ENCODE measurements at places on chromosomes 5 and 9. TPM values are rescaled to one million over a fixed set of nuclear protein-coding genes. Genes with fewer than 3 reads are reported as not detected.

DNA sequence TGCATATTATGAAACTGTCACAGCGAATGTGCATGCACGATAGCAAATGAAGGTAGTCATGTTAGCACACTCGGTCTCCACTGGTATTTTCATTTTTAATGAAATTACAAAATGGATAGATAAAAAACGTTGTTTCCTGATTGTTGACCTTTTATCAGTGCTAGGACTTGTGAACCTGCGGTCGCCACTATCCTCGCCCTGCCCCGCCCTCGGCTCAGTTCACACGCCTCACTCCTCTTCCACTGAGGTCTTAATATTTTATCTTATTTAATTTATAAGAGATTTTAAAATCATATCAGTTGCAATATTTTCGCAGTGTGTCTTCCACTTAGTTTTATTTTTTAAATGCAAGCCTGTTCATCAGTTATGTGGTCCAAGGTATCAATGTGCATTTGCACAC, 382.6 kb upstream of the IRX4 start:
- H3K36me3 ChIP-seq: no peaks in the 10 kb centered on the region
- DNase-seq: no peak
- no peak overlapping the region for H3K27ac ChIP-seq

GRCh38 chr9:114181607-114182409, 26.5 kb downstream of the COL27A1 start:
- H3K27me3 ChIP-seq: no peaks in the 10 kb centered on the region
- no peak overlapping the region for H3K4me3 ChIP-seq
- no peak for DNase-seq
- no peak overlapping the region for H3K27ac ChIP-seq
- no peaks in the 10 kb centered on the region for H3K4me1 ChIP-seq

GRCh38 chr5:174376056-174376455, 330.6 kb downstream of the NSG2 start:
- H3K36me3 ChIP-seq: no peaks in the 10 kb centered on the region
- H3K4me3 ChIP-seq: no peak overlapping the region
- no peak overlapping the region for H3K27ac ChIP-seq
- no peak for DNase-seq
- no peaks in the 10 kb centered on the region for H3K27me3 ChIP-seq

Gene NUP214
- polyA plus RNA-seq: 131 TPM

DNA sequence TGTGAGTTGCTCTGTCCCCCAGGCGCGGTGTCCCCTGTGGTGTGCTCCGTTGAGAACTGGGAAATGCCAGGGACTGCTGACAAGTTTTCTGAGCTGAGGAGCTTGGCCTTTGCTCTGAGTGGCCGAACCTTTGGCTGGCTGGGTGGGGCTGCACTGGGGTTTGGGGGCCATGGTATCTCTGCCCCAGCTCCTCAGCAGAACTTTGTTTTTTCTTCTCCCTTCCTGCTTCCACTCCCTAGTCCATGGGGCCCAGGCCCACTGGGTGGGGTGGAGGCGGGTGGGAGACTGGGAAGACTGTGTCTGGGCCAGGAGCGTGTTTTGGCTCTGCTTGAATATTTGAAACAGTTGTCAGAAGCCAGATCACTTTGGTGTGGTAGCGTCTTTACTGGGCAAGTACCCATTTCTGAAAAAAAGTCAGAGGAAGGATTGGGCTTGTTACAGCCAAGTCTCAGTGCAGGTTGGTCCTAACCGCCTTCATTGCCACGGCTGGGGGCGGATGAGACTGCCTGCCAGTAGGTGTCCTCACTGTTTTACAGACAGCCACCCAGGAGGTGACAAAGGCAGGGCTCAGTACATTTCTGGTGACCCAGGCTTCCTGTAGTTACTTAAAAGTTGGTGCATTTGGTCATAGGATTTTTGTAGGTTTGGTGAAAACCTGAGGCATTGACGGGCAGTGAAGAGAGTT, 92.7 kb downstream of the DAB2IP start:
- H3K4me1 ChIP-seq: no peaks in the 10 kb centered on the region
- H3K36me3 ChIP-seq: no peaks in the 10 kb centered on the region
- DNase-seq: no peak
- no peak overlapping the region for H3K4me3 ChIP-seq
- no peak overlapping the region for H3K27ac ChIP-seq
- no peaks in the 10 kb centered on the region for H3K27me3 ChIP-seq

- no peaks in the 10 kb centered on the region for H3K27me3 ChIP-seq
- no peak for DNase-seq
- peaks cover 43% of the 10 kb centered on the region for H3K36me3 ChIP-seq
These were observed 77.8 kb downstream of the AOPEP start for GRCh38 chr9:94804316-94804715.

Gene GM2A
- 20.5 TPM for polyA plus RNA-seq

- H3K4me3 ChIP-seq: no peak overlapping the region
- no peaks in the 10 kb centered on the region for H3K36me3 ChIP-seq
- DNase-seq: no peak
- no peaks in the 10 kb centered on the region for H3K27me3 ChIP-seq
- no peaks in the 10 kb centered on the region for H3K4me1 ChIP-seq
These were observed 23.0 kb downstream of the ZNF474 start for GRCh38 chr5:122152266-122152900.

Gene TSC1
- polyA plus RNA-seq: 5.8 TPM

- DNase-seq: no peak
- no peak overlapping the region for H3K27ac ChIP-seq
- H3K36me3 ChIP-seq: peaks cover 94% of the 10 kb centered on the region
- H3K4me1 ChIP-seq: no peaks in the 10 kb centered on the region
- no peak overlapping the region for H3K4me3 ChIP-seq
- no peaks in the 10 kb centered on the region for H3K27me3 ChIP-seq
These were observed 10.3 kb downstream of the CNOT8 start for GRCh38 chr5:154868702-154869101.

DNA sequence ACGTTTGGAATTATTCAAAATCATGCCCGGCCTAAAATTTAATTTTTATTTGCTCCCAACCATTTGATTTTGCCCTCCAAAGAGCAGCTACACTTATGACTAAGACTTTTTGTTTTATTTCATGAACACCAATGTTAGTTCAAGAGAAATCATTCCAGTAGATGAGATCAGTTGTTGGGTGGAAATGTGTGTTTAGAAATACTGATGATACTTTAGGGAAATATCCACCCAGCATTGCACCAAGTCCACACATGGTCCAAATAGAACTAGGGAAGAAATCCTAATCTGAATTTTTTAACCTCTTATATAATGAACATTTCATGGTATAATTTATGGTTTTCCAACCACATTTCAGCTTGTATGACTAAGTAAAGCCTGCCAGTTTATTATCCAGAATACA, 28.3 kb upstream of the GOLPH3 start:
- H3K36me3 ChIP-seq: no peaks in the 10 kb centered on the region
- no peak overlapping the region for H3K27ac ChIP-seq
- DNase-seq: no peak
- peaks cover 43% of the 10 kb centered on the region for H3K4me1 ChIP-seq

DNA sequence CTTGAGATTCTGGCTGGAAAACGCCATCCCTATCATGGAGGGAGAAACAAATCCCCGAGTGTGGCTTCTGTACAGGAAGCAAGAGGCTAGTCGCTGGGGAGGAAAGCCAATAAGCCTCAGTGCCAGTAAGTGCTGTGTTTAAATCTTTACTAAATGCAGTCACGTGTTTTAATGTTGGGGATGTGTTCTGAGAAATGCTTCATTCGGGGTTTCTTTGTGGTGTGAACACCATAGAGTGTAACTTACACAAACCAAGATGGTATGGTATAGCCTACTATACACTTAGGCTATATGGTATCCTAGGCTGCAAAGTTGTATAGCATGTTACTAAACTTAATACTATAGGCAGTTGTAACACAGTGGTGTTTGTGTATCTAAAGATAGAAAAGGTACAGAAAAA, 94.7 kb downstream of the GCNT1 start:
- peak overlapping the region; percentile 45 for H3K27ac ChIP-seq
- no peaks in the 10 kb centered on the region for H3K36me3 ChIP-seq
- no peak overlapping the region for H3K4me3 ChIP-seq
- peaks cover 27% of the 10 kb centered on the region for H3K4me1 ChIP-seq

DNA sequence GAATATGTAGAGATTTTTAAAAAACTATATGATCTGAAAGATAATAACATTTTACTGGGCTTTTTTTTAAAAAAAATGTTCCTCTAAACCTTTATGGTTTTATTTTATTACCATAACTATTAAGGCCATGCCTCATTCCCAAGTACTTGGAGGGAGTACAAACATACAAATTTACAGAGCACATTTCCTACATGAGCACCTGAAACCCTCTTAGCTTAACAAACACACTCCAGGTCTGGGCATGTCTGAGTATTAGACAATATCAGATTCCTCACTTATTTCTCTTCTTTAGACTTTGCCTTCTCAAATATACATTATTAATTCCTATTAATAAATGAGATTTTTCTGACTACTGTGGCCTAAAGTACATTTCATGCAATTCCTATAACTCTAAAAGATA, 319.2 kb downstream of the SLCO4C1 start:
- no peaks in the 10 kb centered on the region for H3K4me1 ChIP-seq
- DNase-seq: no peak
- H3K27me3 ChIP-seq: no peaks in the 10 kb centered on the region
- no peaks in the 10 kb centered on the region for H3K36me3 ChIP-seq

- H3K36me3 ChIP-seq: no peaks in the 10 kb centered on the region
- no peak for DNase-seq
- H3K27ac ChIP-seq: no peak overlapping the region
- H3K27me3 ChIP-seq: no peaks in the 10 kb centered on the region
- no peaks in the 10 kb centered on the region for H3K4me1 ChIP-seq
These were observed 847.0 kb downstream of the TLE1 start for GRCh38 chr9:80842389-80842788.

- no peaks in the 10 kb centered on the region for H3K36me3 ChIP-seq
- DNase-seq: no peak
- no peaks in the 10 kb centered on the region for H3K27me3 ChIP-seq
These were observed 109.9 kb downstream of the YIPF5 start for GRCh38 chr5:144060598-144060997.

Gene FCN1
- polyA plus RNA-seq: 2,884 TPM

Gene KIF12
- polyA plus RNA-seq: not detected

Gene CD72
- 6.8 TPM for polyA plus RNA-seq

DNA sequence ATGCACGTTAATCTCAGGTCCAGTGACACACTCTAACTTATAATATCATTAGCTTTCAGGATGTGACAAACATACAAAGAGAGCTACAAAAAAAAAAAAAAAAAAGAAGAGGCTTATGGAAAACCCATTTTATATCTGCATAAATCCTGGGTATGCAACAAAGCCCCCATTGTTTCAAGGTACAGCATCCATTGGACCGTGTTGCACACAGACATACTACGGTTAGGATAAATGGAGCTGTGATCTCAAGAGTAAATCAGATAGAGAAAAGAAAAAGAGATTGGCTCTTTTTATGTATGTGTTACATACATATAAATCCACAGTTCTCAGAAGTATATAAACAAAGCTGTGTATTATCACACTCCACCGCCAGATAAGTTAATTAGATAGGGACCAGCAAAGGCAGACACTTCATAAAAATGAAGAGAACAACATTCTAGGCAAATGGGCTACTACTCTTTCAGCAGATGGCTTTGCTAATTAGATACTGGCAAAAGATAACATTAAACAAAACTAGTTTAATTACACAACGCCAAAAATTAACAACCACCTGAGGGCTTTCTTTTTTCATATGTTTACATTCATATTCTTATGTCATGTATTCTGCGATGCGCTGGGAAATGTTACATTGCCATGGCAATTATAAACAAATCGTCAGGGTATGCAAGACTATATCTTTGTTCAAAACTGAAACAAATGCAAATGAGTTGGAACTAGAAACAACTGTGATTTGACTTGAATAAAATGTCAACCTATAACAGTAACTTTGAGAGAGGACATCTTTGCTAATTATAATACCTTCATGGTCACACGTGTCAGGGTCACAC, 304.2 kb downstream of the SEMA5A start:
- no peaks in the 10 kb centered on the region for H3K36me3 ChIP-seq
- H3K27me3 ChIP-seq: no peaks in the 10 kb centered on the region
- H3K27ac ChIP-seq: no peak overlapping the region
- no peak overlapping the region for H3K4me3 ChIP-seq
- no peak for DNase-seq

DNA sequence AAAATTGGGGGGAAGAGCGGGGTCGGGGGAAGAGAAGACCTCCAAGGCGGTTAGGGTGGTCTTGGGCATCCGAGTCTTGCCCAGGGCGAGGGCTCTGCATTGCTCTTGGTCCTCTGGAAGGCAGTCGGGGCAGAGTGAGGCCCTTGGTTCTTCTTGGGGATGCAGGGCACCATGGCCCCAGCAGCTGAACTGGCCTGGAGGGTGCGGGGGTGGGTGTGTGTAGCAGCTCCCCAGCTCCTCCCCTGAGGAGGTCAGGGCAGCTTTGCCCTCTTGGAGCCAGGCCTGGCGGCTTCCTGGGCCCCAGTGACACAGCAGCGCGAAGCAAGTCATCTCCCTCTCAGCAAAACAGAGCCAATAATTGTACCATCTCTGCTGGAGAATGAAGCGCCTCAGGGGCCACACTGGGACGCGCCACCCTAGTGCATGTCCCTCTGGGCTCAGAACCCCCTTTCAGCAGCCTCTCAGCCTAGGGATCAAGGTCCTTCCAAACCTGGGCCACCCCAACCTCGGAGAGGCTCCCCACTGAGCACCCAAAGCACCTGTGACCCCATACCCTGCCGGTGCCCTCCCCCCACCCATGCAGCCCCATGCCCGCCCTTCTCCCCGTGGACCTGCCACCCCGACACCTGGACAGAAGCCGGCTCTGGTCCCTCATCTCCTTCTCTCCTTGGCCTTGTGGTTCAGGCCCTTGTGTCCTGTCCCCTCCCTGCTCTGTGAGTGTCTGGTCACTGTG, 10.4 kb upstream of the RXRA start:
- H3K4me1 ChIP-seq: peaks cover 3% of the 10 kb centered on the region
- DNase-seq: no peak
- H3K36me3 ChIP-seq: no peaks in the 10 kb centered on the region
- H3K27ac ChIP-seq: no peak overlapping the region

DNA sequence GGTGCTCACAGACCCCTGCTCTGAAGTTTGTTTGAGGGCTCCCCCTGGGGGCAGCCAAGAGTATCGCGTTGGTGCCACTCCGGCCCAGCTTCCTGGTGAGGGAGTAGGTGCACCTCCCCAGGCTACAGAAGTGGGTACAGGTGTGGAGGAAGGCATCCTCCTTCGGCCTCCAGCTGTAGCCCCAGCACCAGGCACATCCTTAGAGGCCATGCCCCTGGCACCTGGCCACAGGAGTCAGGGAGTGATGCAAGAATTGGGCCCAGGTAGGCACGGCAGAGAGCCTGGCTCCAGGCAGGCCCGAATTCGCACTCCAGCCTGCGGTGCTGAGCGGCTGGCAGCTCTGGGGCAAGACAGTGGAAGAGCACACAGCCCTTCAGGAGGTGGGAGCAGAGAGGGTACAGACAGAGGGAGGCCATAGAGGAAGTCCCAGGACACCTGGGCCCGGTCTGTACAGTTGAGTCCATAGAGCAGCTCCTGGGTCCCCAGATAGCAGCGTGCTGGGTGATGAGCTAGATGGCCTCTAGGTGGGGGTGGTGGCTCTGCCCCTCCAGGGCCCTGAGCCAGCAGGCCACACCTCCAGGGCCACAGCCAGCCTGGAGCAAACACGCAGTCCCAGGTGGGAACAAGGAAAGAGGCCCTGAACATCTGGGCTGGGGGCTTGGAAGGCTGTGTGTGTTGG, 2.4 kb downstream of the SAPCD2 start:
- DNase-seq: peak; percentile 82
- H3K4me1 ChIP-seq: peaks cover 41% of the 10 kb centered on the region
- no peak overlapping the region for H3K4me3 ChIP-seq
- H3K36me3 ChIP-seq: peaks cover 5% of the 10 kb centered on the region
- H3K27me3 ChIP-seq: peaks cover 5% of the 10 kb centered on the region

- no peak overlapping the region for H3K4me3 ChIP-seq
- no peaks in the 10 kb centered on the region for H3K4me1 ChIP-seq
- no peak for DNase-seq
- H3K36me3 ChIP-seq: no peaks in the 10 kb centered on the region
These were observed 216.6 kb upstream of the EFNA5 start for GRCh38 chr5:107887166-107887943.

Gene PCDHB5
- polyA plus RNA-seq: not detected

All from CD14-positive monocyte (primary cell).